LoVo (cell line): ENCODE measurements at places on chromosomes 13 and 19.

GRCh38 chr13:110138010-110138699 is 168.8 kb downstream of the COL4A1 start:
- DNase-seq: peak; percentile 77

- DNase-seq: no peak
Observed at GRCh38 chr13:106506286-106506685, 29.2 kb downstream of the EFNB2 start.

DNA sequence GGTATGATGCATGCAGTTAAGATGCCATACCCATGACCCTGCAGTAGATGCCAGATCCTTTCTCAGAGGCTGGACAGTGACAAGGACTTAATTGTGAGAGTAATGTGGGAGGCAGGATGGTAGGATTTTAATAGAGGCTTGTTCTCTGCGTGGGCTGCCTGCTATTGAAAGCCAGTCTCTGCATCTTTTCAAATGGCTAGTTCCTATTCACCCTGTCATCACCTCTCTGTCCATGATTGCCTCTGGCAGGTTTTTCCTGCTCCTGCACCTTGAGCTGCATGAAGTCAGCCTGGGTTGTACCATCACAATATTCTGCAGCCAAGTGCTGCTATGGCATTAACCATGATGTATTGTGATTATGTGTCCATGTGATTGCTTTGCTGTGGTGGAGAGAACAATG is 440.5 kb downstream of the ITGBL1 start:
- DNase-seq: no peak

- no peak for DNase-seq
Observed at GRCh38 chr19:44637390-44637764, 6.3 kb upstream of the PVR start.

DNA sequence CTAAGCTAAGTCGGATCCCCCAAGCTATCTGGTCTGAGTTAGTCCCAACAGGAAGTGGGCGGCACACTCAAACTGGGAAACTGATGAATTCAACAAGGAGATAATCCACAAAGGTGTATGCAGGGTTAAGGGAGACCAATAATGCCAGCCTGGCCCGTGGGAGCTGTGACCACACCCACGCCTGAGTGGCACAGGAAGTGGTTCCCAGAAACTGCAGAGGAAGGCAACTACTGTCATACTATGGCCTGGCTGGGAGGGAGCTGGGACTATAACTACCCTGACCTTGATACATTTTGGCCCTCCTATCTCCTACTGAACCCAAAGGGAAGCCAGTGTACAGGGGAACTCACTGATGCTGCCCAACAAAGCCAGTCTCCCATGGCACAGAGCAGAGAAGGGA is 85.5 kb upstream of the TDRD3 start:
- DNase-seq: no peak

- no peak for DNase-seq
Observed at GRCh38 chr13:53032849-53033248, 4.2 kb downstream of the OLFM4 start.

GRCh38 chr19:23561341-23561740 is 125.7 kb downstream of the ZNF675 start:
- DNase-seq: no peak

DNA sequence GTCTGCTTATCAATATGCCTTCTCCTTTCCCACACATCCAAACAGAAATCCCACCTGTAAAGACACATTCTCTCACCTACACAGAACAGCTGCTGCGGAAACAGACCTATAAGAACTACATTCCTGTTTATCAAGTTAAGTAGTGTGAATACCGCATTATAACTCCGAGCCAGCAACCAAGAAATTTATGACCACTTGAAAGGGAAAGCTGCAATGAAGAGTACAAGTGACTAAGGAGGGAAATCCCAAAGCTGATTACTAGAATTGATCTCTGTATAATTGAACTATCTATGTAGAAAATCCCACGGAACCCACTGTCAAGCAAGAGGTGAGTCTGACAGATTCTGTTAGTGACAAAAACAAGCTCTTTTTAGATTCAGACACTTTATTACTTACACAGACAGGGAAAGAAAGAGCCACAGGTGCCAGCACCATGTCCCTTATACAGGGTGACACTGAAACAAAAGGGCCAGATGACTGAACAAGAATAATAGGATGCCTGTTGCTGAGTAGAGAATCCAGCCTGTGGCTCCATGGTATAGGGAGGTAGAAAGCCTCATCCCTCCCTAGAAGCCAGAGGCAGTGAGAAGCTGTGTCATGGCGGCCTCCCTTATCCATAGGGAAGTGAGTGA is 1.6 kb upstream of the IGFL4 start:
- no peak for DNase-seq

DNA sequence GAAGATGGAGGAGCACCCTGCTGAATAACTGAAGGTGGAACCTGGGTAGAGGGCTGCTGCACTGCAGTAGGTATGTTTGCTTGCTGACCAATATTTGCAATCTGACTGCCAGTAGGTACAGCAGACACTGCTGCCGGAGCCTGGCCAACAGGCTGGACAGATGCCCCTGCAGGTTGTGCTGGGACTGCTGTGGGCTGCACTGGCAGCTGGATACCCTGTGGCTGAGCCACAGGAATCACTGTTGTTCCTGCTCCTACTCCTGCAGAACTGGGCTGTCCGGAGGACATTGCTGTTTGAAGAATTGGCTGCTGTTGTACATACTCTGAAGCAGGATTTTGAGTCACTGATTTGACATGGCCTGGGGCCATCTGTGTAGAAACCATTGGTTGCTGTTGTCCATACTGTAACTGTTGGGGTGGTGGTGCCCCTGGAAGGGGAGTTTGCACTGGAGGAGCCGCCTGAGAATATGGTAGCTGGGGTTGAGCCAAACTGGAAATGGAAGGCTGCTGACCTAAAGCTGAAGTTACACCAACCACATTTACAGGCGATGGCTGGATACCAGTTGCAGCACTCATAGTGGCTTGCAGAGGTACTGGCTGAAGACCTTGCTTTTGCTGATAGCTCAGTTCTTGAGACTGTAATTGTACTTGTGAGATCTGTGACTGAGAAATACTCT is 2.2 kb downstream of the TSC22D1 start:
- DNase-seq: no peak

GRCh38 chr13:83731113-83731512 is 151.2 kb downstream of the SLITRK1 start:
- no peak for DNase-seq

GRCh38 chr13:82833923-82834322 is 1048.4 kb downstream of the SLITRK1 start:
- no peak for DNase-seq

DNA sequence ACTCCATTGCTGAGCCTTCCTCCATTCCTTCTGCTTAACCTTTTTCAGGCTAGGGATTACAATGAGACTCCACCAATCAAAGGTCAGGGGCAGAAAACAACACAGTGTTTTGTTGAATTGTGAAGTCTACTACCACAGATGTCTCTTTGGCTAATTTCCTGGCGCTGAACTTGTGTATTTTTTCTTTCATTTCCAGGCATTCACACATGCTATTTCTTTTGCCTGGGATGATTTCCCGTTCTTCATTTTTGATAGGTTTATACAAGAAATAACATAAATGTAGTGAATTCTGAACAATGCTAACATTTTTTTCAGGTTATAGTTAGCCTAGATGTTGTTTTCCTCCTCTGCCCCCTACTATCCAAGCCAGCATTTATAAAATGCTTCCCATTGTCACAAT is 64.3 kb downstream of the OLFM4 start:
- no peak for DNase-seq
